ENCODE measurements at places on chromosomes 5 and 9. TPM values are rescaled to one million over a fixed set of nuclear protein-coding genes. Genes with fewer than 3 reads are reported as not detected.

GRCh38 chr9:74309654-74310053, 187.5 kb upstream of the RORB start:
- no peaks in the 10 kb centered on the region for H3K4me1 ChIP-seq
- no peak overlapping the region for H3K4me3 ChIP-seq
- H3K27me3 ChIP-seq = no peaks in the 10 kb centered on the region
- DNase-seq = no peak
- H3K36me3 ChIP-seq = no peaks in the 10 kb centered on the region
- no peak overlapping the region for H3K27ac ChIP-seq

DNA sequence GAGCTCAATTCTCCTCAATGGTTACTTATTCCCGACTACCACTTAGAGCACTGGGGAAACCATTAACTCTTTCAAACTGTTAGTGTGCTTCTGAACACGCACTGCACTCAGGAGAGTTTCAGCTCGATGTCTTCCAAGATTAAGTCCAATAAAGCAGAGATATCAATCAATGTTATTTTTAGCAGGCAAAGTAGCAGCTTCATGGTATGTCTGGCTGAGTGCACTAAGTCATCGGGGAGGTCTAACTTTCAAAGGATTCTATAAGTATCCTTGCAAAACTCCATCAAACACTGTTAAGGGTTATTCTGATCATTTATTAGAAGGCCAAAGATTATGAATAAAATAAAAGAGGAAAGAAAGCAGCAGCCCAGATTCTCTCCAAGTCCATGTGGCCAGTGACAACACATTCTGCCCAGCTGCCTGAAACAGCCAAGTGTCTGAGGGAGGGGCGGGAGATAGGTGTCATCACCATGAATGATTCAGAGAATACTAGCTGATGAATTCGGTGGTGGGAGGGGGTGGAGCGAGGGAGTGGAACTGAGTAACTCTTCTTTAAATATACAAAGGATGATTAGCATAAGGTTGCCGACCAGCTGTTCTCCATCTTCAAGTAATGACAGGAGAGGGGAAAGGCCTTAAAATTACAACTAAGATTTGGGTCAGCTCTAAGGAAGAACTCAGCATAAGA, 21.3 kb downstream of the NREP start:
- H3K4me3 ChIP-seq = no peak overlapping the region
- H3K36me3 ChIP-seq = no peaks in the 10 kb centered on the region
- H3K27me3 ChIP-seq = no peaks in the 10 kb centered on the region
- H3K27ac ChIP-seq = no peak overlapping the region
- DNase-seq = no peak

GRCh38 chr5:133063965-133064364, 12.2 kb downstream of the HSPA4 start:
- no peak for DNase-seq
- H3K27ac ChIP-seq = no peak overlapping the region
- H3K4me3 ChIP-seq = no peak overlapping the region
- peaks cover 39% of the 10 kb centered on the region for H3K36me3 ChIP-seq

DNA sequence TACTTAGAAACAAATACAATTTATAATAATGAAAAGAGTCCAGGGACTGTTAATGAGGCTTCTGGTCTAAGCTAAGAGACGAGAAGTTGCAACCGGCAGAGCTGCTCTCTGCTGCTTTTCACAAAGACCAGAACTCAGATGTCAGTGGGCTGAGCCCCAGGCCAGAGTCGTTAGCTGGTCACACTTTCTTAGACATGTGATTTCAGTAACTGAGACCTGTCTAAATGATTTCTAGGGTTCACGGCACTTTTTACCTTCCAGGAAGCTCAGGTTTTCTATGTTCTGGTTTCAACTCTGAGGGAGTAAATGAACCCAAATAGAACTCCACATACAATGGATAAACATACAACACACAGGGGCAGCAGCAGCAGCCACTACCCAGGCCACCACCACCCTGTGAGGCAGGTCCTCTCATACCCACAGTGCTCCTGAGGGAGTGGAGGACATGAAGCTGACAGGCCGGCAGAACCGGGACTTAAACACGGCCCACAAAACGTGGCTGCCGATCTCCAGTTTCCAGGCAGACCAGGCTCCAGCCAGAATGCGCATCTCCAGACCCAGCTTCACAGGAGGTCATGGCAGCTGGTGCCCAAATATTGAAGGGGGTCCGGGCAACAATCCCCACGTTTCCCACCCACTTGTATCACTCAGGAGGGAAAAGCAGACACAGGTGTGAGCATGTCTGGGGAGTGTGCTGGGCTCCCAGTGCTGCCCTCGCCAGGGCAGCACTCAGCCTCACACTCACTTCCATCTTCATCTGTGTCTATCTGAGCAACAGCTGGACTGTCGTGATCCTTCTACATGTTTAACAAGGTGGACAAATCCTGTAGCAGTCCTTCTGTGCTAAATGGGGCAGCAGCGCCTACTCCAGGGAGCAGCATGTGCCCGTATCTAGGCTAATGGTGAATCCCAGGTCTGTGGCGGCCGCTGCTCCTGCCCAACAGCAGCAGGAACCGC, 38.8 kb downstream of the IARS1 start:
- no peak overlapping the region for H3K27ac ChIP-seq
- no peaks in the 10 kb centered on the region for H3K4me1 ChIP-seq
- H3K27me3 ChIP-seq = no peaks in the 10 kb centered on the region

DNA sequence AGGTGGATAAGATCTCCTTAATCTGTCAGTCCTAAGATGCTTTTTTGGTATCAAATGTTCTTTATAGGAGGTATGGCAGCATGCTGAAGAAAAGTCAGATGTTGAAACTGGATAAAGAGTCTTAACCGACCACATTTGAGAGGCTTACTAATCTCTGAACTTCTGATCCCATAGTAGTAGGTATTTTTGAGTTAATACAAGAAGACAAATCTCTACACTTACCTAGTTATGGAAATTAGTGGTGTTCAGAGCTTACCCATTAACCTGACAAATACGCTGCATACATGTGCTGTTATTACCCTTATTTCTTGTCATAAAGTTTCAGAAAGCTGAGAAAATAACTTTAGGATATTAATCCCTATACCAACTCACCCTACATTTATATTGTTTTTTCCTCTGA, 83.0 kb downstream of the ISL1 start:
- no peak overlapping the region for H3K27ac ChIP-seq
- no peaks in the 10 kb centered on the region for H3K27me3 ChIP-seq
- no peak overlapping the region for H3K4me3 ChIP-seq
- no peaks in the 10 kb centered on the region for H3K4me1 ChIP-seq
- DNase-seq = no peak
- no peaks in the 10 kb centered on the region for H3K36me3 ChIP-seq

GRCh38 chr5:68299575-68299974, 84.0 kb downstream of the PIK3R1 start:
- DNase-seq = no peak
- no peak overlapping the region for H3K27ac ChIP-seq
- H3K27me3 ChIP-seq = no peaks in the 10 kb centered on the region
- H3K36me3 ChIP-seq = peaks cover 65% of the 10 kb centered on the region
- peaks cover 10% of the 10 kb centered on the region for H3K4me1 ChIP-seq

GRCh38 chr9:132006677-132007370, 72.8 kb downstream of the MED27 start:
- no peaks in the 10 kb centered on the region for H3K4me1 ChIP-seq
- DNase-seq = no peak
- no peaks in the 10 kb centered on the region for H3K36me3 ChIP-seq
- no peaks in the 10 kb centered on the region for H3K27me3 ChIP-seq

GRCh38 chr9:69157751-69158466, 16.2 kb upstream of the TJP2 start:
- no peaks in the 10 kb centered on the region for H3K4me1 ChIP-seq
- DNase-seq = no peak
- H3K4me3 ChIP-seq = no peak overlapping the region
- H3K27me3 ChIP-seq = no peaks in the 10 kb centered on the region
- no peak overlapping the region for H3K27ac ChIP-seq

DNA sequence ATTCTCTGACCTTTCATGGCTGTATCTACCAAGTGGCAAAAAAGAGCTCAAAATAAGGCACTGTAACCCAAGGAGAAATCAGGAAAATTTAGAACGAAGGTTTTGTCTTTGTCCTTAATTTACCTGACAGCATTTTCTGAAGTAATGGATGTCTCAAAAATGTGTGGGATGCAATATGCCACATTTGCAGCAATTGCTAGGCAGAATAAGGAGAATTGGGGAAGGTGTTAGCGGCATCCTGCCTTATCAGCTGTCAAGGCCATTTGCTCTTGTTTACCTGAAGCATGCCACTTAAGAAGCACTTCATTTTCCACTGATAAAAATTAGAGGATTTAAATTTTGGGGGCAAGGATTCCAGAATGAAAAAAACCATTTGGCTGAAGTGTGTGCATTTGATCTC, 39.0 kb downstream of the PDE8B start:
- no peaks in the 10 kb centered on the region for H3K36me3 ChIP-seq
- no peak overlapping the region for H3K27ac ChIP-seq
- H3K27me3 ChIP-seq = no peaks in the 10 kb centered on the region
- H3K4me3 ChIP-seq = no peak overlapping the region

DNA sequence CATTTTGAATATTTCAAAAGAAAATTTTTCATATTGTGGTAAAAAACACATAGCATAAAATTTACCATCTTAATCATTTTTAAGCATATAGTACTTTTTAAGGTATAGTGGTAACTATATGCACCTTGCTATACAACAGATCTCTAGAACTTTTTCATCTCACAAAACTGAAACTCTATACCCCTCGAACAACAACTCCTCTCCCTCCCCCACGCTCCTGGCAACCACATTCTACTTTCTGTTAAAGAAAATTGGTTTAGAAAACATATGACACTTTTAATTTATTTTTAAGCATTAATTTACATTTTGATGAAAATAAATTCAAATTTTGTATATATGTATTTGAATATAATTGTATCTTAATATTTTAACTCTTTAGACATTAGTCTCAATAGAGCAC, 147.2 kb upstream of the EFNA5 start:
- H3K36me3 ChIP-seq = no peaks in the 10 kb centered on the region
- H3K27me3 ChIP-seq = no peaks in the 10 kb centered on the region

GRCh38 chr9:708551-709432, 132.7 kb upstream of the DMRT1 start:
- peaks cover 27% of the 10 kb centered on the region for H3K4me1 ChIP-seq
- peak overlapping the region; percentile 0 for H3K4me3 ChIP-seq
- H3K27me3 ChIP-seq = no peaks in the 10 kb centered on the region
- H3K27ac ChIP-seq = no peak overlapping the region
- peaks cover 23% of the 10 kb centered on the region for H3K36me3 ChIP-seq

DNA sequence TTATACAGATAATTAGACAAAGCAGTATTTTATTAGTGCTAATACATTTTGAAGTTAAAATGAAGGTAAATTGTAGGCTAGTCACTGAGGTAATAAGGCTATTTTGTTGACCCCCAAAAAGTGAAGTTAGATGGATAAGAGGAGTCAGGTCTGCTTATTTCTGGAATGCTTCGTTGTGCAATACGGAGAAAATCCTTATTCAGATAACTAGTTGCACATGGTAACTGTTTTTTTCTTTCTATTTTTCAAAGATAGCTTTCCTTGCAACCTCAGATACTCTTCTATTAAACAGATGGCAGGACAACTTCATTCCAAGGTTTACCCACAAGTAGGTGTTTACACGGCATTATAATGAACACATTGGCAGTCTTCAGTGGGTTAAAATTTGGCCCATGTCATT, 101.1 kb downstream of the TMEM174 start:
- H3K27me3 ChIP-seq = peaks cover 7% of the 10 kb centered on the region
- H3K4me1 ChIP-seq = peaks cover 6% of the 10 kb centered on the region
- no peak overlapping the region for H3K4me3 ChIP-seq

DNA sequence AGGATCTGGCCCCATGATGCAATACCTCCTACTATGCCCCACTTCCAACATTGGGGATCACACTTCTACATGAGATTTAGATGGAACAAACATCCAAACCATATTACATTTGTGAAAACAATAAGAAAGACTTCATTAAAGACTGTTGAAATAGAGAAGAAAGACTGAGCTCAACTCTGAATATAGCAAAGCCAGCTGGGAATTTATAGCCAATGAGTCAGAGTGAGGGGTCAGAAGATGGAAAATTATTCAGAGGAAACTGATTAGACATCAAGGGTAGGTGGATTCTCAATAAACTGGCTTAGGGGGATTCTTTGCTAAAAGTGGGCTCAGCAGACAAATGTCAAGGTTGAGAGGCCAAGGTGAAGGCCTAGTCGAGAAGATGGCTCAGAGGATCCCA, 25.6 kb downstream of the BTF3 start:
- H3K4me3 ChIP-seq = no peak overlapping the region
- H3K27ac ChIP-seq = no peak overlapping the region
- no peaks in the 10 kb centered on the region for H3K4me1 ChIP-seq
- H3K27me3 ChIP-seq = no peaks in the 10 kb centered on the region

LIX1 gene
- not detected for total RNA-seq

DNA sequence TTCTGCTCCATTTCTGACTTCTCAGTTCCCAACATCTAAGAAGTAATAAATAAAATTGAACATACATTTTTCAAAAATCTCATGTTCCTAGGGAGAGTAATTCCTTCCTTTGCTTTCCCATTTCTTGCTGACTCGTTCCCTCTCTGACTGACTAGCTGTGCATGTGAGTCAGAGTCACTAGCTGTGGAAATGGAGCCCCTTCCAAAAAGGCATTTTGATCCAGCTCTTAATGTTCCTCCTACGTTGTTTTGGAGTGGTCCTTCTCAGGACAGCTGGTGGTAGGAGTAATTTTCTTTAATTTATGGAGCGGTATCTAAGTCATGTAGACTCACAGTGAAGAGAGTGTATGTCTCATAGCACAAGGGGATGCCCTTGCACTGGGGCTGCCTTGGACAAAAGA, 460.2 kb downstream of the GADD45G start:
- H3K4me3 ChIP-seq = no peak overlapping the region
- no peak for DNase-seq
- no peaks in the 10 kb centered on the region for H3K4me1 ChIP-seq

DNA sequence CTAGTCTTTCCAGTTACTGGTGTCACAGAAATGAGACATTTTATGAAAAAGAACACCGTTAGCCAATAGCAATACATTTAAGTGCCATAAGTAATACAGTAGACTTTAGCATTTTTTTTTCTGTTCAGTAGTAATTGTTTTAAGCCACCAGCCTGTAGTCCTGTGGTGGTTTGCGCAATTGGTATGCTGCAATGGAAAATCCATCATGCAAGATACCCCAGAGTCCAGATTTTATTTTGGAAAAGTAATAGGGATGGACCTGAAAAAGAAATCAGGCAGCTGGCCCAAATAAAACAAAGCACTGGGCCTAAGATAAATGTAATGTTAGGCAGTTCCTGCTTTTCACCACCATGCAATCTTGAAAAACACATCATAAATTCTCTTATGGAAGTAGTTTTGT, 94.6 kb upstream of the RASGRF2 start:
- H3K4me1 ChIP-seq = no peaks in the 10 kb centered on the region
- no peaks in the 10 kb centered on the region for H3K27me3 ChIP-seq
- no peak overlapping the region for H3K27ac ChIP-seq
- no peak overlapping the region for H3K4me3 ChIP-seq

Measured in upper lobe of right lung (tissue), 1 donor.